Mesenteric fat pad (tissue), 1 donor: ENCODE measurements at places on chromosomes 2 and 18. TPM values are rescaled to one million over a fixed set of nuclear protein-coding genes. Genes with fewer than 3 reads are reported as not detected.

The C2orf66 gene
- total RNA-seq = 0.26 TPM

The CNOT9 gene
- total RNA-seq = 36.2 TPM

The MEMO1 gene
- 38.8 TPM for total RNA-seq

The MC4R gene
- total RNA-seq = not detected

The KIAA2012 gene
- total RNA-seq = not detected

The NEU2 gene
- total RNA-seq = not detected

The ZNF512 gene
- total RNA-seq = 16.6 TPM

DNA sequence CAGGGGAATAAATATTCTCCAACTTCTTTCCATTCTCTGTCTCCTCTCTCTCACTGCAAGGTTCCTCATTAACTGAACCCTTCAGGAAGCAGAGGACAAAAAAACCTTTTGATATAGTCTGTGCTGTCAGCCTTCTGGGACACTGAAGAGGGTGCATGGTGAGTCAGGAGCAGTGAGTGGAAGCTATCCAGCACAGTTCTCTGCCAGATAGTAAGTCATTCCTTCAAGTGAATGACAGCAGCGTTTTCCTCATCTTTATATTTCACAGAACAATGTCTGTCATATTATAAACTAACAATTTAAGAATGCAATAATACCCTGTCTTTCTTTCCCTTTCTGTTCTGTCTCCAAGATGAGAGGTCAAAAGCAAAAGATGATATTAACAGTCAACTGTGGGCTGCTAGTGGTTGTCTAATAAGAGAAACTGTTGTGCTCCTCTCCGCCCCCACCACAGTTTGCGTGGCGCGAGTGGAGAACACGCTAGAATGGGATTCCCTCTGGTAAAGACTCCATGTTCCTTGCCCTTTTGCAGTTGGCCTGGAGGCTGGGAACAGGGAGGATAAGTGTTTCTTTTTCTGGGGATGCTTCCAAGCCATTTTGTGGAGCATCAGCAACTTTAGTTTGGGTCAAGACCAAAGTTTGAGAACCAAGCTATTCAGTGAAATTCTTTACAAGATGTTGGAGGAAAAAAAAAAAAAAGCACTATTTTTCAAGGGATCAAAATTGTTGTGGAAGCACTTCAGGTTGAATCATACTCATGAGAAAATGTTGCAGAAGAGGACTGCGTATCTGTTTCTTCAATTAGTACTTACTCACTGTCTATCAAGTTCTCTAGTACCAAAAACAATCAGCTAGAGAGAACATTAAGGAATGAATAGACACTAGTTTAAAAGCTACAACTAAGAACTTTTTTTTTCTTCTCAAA lies 430.2 kb downstream of the SETBP1 start:
- DNase-seq = no peak

DNA sequence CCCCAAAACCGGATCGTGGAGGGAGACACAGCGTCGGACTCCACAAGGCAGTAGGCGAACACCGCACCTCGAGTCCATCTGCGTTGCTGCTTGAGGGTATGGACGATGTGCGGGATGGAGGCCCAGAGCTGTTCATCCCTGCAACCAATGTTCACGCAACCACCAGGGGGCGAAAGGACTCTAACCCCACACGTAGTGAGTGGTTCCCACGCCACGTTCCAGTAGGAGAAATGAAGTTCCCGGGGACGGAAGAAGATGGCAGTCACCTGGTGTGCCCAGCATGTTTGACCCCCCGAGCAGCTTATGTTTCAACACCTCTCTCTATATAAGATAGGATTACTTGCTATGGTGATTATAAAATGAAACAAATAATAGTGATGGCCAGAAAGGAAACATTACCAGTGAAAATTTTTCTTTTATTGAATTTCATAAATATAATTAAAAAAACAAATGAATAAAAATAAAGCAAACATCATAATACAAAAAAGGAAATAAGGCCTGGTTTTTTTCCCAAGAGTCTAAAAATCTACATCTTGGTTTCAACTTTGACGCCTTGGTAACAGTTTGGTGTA lies 184.3 kb downstream of the SH3BP4 start:
- no peak for DNase-seq

DNA sequence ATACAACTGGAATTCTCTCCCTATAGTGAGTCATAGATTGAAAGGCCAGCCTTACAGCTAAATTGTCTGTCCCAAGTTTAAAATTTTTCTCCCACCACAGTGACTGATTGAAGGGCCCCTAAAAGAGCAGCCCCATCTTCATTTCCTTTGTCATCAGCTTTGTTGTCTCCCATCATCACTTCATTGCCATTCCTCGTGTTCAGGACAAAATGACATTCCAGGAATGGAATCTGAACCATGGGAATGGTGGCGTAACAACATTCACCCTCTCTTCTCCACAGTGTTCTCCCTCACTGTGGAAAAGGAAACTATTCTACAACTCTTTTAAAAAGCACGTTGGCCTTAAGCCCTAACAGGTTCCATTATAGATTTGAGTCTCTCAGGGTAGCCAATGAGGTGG lies 52.1 kb downstream of the PSTPIP2 start:
- DNase-seq = no peak

- no peak for DNase-seq
Measured at GRCh38 chr18:49725809-49726674, 87.3 kb downstream of the ACAA2 start.

- no peak for DNase-seq
Measured at GRCh38 chr18:36650906-36651305, 177.9 kb downstream of the TPGS2 start.

GRCh38 chr2:3214806-3215404 lies 162.7 kb downstream of the EIPR1 start:
- no peak for DNase-seq

DNA sequence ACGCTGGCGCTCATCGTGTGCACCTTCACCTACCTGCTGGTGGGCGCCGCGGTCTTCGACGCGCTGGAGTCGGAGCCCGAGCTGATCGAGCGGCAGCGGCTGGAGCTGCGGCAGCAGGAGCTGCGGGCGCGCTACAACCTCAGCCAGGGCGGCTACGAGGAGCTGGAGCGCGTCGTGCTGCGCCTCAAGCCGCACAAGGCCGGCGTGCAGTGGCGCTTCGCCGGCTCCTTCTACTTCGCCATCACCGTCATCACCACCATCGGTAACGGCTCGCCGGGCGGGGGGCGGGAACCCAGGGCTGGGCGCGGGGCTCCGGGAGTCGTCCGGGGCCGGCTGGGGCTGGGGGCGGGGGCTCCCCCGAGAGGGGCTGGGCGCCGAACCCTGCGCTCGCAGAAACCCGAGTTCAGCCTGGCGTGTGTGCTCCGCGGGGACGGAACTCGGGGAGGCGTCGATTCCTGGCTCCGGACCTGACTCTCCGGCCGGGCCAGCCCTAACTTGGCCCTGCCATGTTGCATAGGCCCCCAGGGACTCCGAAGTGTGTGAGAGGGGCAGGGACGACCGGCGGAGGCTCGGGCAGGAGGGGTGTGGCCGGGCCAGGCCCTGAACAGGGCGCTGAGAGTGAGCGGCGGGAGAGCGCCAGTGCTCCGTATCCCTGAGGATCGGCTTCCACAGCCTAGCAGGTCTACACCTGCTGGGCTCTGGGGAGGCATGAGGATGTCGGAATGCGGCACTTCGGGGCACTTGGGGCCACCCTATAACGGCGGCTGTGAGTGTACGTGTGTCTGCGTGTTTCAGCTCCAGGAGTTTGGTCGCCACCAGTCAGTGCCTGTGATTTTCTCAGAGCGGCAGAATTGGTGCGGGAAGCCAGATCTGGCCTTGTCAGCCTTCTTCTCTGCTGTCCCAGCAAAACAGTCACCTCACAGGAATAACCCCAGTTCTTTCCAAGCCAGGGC lies 651 bp downstream of the KCNK3 start:
- no peak for DNase-seq

- no peak for DNase-seq
Measured at GRCh38 chr2:114040826-114041225, 150.9 kb downstream of the ACTR3 start.

GRCh38 chr2:241519669-241520068 lies 11.3 kb upstream of the STK25 start:
- no peak for DNase-seq

DNA sequence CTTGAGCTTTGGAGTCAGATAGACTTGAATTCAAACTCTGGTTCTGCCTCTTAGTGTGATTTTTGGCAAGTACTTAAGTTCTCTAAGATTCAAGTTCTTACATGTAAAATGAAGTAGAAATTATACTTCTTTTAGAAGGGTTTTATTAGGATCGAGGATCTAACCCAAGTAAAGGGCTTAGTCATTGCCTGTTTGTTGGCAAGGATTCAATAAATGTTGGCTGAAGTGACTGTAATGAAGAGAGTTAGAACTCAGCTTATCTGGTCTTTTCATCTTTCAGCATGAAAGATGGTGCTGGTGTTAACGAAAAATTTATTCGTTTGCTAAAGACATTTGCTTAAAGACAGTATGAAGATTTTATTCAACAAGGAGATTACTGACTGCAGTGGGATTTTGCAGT lies 315.9 kb upstream of the THUMPD2 start:
- DNase-seq = no peak

DNA sequence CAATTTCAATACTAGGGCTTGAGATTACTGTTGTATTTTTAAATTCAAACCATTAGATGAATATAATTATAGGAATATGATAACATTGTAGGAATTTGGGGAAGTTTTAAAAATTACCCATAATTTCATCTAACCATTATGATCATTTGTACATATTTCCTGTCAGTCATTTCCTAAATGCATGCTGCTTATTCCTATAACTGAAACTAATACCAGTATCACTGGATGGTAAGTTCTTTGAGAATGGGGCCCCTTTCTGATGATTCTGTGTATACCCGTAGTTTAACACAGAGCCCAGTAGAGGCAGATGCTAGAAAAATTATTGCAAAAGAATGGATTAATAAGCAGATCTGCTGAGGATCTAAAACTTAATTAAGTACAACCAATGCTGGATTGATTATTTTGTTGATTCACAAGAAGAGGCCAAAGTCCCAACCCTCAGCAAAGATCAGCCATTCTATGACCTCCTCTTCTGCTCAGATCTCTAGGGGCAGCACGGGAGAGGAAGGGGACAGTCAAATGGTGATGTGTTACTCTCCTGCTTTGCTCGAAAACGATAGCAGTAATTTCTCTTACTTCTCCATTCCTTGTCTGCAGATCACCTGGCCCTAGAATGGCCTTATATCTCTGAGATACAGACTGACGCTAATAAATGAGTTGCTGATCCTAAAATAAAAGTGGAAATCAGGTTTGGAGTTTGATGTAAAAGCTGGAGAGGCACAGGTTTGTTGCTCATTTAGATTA lies 69.5 kb upstream of the PELI1 start:
- DNase-seq = no peak

DNA sequence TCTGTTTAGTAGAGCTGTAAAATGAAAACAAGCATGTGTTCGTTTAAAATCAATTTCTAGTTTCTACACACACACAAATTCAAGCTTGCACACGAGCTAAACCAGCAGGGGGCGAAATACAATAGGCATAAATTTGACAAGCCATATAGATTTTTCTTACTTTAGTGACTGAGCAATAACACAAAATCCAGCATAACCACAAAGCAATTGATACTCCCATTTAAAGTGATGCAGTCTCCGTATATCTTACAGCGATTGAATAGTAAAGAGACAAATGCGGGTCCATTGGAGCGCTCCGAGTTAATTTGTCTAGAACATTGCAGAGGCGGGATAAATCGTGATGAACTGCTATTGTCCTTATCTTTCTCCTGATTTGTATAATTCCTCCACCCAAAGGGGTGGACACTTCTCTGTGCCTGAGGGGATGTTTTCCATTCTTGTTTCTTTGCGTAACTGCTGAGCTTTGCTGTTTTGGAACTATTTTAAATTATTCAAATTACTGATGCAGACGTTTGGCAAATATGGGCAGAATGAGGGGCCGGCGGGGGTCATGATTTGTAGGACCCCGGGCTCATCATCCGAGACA lies 1.2 kb upstream of the AFTPH start:
- DNase-seq = no peak

- no peak for DNase-seq
Measured at GRCh38 chr2:221283896-221284545, 288.1 kb downstream of the EPHA4 start.

GRCh38 chr2:144681389-144681788 lies 161.5 kb upstream of the ZEB2 start:
- no peak for DNase-seq

DNA sequence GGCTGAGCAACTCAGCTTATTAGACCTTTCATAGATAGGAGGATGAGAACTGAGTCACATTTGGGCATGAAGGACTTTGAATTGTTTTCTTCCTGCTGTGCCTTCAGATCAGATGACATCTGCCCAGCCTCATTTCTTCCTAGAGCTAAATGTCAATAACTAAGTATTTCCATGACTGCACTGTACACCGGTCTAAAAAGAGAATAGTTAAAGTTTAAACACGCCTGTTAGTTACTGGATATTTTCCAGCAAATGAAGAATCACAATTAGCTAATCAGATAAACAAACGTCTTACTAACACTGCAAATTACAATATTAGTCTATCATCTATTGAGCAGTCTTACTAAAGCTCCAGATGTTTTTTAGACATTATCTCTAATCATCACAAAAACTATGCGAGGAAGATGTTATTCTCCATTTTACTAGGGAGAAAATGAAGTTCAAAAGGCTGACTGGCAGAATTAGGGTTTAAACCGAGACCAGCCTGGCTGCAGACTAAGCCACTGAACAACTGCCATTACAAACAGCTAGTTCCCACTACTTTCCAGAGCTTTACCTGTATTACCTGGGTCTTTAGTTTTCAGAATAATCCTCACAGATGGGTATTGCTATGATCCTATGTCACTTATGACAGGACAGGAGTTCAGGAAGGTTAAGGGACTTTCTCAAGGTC lies 69.4 kb upstream of the ZNF397 start:
- no peak for DNase-seq

DNA sequence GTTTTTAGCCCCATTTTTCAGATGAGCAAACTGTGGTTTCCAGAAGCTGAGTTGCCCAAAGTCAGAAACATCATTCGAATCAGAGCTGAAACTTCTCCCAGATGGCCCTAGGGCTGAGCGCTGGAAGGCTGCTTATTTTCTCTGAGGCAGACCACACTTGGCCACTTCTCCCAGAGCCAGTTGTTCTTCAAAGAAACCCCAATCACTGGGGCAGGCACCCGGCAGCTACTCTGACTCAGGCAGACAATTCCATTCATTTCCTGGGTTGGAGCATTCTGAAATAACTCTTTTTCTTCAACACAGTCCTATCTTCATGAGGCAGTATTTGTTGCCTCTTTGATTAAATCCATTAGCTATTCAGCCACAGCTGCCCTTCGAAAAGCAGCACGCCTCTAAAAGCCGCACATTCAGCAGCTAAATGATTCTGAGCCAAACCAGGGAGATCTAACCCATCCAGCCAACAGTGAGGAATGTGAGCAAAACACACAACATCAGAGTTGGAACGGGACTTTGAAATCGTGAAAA lies 40.9 kb downstream of the LRATD1 start:
- no peak for DNase-seq

DNA sequence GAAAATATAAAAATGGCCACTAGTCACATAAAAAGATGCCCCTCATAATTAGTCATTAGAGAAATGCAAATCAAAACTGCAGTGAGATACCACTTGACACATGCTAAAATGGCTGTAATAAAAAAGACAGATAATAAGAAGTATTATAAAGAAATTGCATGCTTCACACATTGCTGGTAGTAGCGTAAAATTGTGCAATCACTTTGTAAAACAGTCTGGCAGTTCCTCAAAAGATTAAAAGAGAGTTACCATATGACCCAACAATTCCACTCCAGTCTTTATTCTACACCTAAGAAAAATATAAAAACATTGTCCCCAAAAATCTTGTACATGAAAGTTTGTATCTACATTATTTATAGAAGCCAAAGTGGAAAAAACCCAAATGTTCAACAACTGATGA lies 170.6 kb upstream of the FIGN start:
- DNase-seq = no peak

- DNase-seq = no peak
Measured at GRCh38 chr18:69795791-69796190, 151.9 kb downstream of the CD226 start.

- DNase-seq = peak; percentile 71
Measured at GRCh38 chr2:71688530-71688929, 235.2 kb downstream of the DYSF start.
